ENCODE measurements at places on chromosomes 4 and X.

DNA sequence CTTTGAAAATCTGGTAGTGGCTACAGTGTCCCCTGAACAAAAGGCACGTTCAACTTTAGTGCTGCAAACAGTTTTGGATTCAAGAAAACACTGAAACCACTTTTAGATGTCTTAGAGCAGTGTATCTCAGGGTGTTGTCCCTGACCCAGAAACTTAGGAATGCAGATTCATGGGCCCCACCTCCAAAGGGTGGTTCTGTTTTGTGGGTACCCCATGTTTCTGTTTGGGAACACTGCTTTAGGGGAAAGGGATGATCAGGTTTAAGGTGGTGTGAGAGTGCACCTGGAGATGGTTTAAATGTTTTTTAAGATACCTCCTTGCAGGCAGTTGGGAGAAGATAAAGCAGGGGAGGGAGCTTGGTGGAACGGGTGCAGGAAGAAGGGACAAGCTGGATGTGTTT, 55.6 kb downstream of the JADE1 start:
- DNase-seq: no peak

- DNase-seq: no peak
These were observed 113.6 kb downstream of the CNKSR2 start for GRCh38 chrX:21487832-21488231.

- DNase-seq: no peak
These were observed 6.8 kb upstream of the SHOX start for GRCh38 chrX:623599-624315.

DNA sequence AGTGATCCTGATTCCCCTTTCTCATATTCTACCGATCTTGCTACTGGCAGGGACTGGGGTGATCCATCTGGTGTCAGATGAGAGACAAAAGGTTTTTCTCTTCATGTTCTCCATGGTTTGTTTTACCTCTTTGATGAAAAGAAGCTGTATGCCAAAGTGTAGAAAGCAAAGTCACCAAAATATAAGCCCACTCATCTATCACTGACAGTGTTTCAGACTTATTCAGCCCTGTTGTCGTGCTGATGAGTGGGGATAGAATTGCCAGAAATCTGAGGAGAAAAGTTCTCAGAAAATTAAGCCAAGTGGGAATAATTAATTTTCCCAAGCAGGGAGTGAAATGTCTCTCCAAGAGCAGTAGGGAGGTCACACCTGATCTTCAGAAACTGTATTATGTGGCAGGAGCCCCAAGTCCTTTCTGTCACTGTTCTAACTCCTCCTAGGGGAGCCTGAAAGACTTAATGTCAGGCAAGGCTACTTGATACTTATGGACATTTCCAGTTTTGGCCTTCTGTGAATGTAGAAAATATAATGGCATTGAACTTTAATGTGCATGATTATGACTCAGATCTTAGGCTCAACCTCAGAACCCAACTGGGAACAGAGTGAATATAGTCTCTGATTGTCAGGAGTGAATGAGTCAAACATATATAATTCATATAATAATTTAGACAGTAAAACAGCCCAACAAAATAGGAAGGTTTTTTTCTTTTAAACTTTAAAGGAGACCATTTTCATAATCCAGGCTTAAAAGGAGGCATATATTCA, 298.1 kb downstream of the ANKRD50 start:
- no peak for DNase-seq

Measured in GM19239 (cell line).